ENCODE measurements at places on chromosomes 5 and 9.

DNA sequence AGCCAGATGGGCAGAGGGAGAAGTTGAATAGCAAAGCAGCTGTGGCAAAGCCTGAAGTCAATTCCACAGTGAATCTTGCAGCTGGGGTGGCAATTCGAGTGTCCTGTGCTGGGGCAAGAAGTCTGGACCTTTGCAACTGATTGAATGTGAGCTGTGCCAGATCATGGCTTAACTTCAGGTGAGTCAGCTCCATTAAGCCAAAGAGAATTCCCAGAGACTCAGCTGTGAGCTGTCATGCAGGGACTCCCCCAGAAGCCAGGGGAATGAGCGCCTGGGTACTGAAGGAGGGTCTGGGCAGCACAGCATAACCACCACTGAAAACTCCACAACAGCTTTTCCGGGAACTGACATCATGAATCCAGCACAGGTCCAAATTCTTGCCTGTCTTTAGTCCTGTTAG lies 153.5 kb upstream of the TRPC7 start:
- no peak for DNase-seq

DNA sequence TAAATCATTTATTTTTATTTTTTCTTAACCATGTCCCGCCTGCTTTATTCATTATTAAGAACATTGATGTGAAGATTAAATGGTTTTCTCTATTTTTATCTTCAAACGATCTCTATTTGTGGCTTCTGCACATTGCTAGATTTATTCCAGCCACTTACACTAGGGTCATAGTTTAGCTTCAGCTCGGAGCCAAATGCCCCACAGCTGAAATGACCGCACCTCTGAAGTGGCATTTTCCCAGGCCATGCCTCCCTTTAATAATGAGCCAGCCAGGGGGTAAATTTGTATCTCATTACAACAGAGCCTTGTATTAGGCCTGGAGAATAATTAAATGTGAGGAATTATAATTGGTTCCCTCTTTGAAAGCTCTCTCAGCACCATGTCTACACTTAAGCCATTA lies 89.4 kb downstream of the DOCK8 start:
- DNase-seq, result no peak

GRCh38 chr9:112007575-112008240 lies 111.1 kb downstream of the UGCG start:
- DNase-seq, result no peak

DNA sequence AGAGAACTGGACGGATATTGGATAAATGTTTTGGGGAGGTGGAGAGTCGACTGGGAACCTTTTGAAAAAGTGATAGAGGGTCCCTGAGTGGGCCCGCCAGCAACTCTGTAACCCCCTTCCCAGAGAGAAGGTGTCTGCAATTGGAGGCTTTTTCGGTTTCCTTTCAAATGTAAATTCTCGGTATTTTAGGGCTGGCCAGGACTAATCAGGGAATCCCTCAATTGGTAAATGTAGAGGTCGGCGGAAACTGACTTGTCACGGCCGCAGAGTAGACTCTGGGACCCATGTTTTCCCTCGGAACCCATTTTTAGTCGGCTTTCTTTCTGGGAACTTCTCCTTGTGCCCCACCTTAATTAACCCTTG lies 524 bp downstream of the CCNB1 start:
- no peak for DNase-seq

- DNase-seq, result no peak
Observed at GRCh38 chr9:89721176-89721700, 116.4 kb downstream of the GADD45G start.

DNA sequence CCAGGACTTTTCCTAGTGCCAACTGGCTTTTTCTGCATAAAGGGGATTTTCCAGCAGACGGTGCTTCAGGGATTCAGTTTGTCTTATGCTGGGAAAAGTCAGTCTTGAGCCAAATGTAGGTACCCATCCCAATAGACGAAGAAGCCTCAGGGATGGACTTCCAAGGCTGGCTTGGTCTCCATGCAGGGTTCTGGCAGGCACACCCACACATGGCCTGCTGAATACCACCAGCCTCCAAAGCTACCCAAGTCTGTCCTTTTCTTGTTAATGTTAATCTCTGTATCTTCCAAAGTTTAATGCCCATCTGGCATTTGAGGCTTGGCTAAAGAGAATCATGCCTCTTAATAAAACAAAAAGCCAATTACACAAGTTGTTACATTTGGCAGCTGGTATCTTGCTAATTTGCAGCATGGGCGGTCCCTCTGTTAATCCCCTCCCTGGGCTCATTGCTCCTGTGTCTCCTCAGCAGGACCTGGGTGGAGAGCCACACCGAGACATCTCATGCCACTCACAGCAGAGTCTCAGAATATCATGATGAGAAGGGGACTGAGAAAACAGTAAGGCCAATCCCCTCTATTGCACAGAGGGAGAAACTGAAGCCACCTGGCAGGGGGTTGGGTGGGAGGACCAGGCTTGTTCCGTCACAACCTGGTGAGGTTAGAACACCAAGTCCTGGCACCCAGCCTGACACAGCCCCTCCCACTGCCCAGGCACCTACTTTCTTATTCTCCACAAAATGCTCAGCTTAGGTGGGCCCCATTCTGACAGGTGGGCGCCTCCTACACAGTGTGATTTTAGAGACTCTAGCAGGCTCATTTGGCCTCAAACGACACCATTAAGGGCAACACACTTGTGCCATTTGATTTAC lies 243.2 kb downstream of the FSTL4 start:
- DNase-seq, result peak; percentile 24

GRCh38 chr5:16826379-16827125 lies 109.5 kb downstream of the MYO10 start:
- DNase-seq, result no peak

GRCh38 chr9:33329117-33329563 lies 38.8 kb downstream of the NFX1 start:
- peak; percentile 73 for DNase-seq

DNA sequence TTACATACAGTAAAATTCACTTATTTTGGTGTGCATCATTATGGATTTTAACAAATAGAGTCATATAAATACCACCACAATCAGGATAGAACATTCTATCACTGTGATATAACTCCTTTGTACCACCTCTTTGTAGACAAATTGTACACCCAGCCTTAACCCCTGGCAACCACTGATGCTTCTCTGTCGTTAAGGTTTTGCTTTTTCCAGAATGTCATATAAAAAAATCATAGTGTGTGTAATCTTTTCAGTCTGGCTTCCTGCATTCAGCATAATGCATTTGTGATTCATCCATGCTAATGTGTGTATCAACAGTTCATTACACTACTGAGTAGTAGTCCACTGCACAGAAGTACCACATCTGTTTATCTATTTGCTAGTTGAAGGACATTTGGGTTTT lies 81.2 kb downstream of the ARSB start:
- no peak for DNase-seq

- DNase-seq, result no peak
Observed at GRCh38 chr5:28557114-28557513, 1518.7 kb upstream of the CDH9 start.

DNA sequence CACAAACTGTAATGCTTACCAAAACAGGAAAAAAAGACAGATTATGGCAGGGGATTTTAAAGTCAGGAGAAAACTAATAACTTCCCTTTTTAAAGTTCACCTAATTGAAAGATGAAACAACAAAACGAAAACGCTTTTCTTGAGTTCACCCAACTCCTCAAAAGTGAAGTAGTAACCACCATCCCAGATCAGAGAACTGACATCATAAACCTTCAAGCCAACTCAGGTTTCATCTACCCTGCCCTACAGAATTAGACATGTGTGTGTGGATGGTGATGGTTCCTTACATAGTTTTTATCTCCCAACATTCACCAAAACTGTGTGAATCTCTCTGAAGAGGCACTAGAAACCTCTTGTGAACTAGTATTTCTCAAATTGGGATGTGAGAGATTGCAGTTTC lies 195.2 kb upstream of the PTGER4 start:
- no peak for DNase-seq

GRCh38 chr9:110573305-110573704 lies 6.2 kb downstream of the SVEP1 start:
- no peak for DNase-seq

- DNase-seq, result no peak
Observed at GRCh38 chr5:57111993-57112392, 61.9 kb upstream of the GPBP1 start.

Measured in coronary artery (tissue), 2 donors.